NCI-H748 treated with DMSO at 0.1 percent for 48 hours (cell line): ENCODE measurements at places on chromosomes 2 and 18.

GRCh38 chr2:165933211-165933910 lies 20.2 kb downstream of the TTC21B start:
- no peak for DNase-seq

GRCh38 chr18:5717256-5717655 lies 173.5 kb upstream of the EPB41L3 start:
- no peak for DNase-seq

DNA sequence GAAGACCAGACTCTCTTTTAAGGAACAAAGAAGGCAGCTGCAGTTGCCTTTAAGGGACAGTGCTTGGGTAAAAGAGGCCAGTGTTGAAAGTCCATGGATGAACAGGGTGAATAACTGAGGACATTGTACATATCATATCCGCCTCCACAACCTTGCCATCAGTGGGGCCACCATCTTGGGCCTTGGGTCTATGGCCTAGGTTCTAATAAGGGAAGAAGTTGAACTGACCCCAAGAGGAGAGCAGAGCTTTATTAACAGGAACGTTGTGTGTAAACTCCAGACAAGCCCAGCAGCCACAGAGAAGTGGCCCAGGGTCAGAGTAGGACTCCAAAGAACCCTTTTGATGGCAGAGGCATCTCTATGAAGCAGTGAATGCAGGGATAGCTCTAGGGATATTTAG lies 332.8 kb downstream of the CYP26B1 start:
- DNase-seq = no peak

DNA sequence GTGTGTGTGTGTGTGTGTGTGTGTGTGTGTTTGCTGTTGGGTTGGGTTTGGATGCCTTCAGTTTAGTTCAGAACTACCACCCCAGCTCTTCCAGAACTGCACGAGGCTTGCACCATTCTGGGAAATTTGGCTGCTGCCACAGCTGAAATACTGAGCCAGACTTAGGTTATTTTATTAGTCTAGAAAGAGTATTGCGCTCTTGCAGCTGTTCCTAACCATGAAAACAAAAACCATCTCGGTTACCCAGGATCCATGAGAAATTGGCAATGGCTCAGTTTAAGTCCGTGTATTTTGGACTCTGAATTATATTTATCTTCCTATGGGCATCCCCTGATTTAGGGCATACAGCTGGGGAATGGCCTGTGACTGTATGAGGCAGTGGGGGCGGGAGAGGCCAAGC lies 83.2 kb downstream of the TANC1 start:
- DNase-seq = no peak

- DNase-seq = no peak
These were observed 85.5 kb downstream of the HDAC4 start for GRCh38 chr2:239315308-239315707.

GRCh38 chr2:13135369-13135768 lies 418.6 kb downstream of the TRIB2 start:
- DNase-seq = no peak

DNA sequence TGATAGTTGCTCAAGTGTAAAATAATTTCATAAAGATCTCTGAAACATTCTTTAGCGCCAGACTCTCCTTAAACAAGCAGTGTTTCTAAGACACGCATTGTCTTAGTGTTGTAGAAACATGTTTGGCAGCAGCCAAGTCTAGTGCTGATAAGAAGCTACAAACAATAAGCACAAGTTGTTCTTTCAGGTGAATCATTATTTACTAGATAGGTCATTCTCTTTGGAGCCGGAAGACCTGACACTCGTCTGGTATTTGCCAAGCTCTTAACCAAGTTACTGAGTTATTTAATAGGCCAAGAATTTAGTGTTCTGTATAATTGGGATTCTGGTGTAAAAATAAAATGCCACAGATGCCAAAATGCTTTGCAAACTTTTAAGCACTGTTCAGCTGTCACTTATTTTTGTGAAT lies 852.1 kb downstream of the CPS1 start:
- no peak for DNase-seq

- DNase-seq = peak; percentile 63
These were observed 116.6 kb downstream of the SRBD1 start for GRCh38 chr2:45494275-45494977.

- no peak for DNase-seq
These were observed 21.8 kb upstream of the NOSTRIN start for GRCh38 chr2:168780669-168781071.
